ENCODE measurements at places on chromosomes 4 and X. TPM values are rescaled to one million over a fixed set of nuclear protein-coding genes. Genes with fewer than 3 reads are reported as not detected.

- DNase-seq, result no peak
Measured at GRCh38 chrX:131816551-131817136, 206.5 kb upstream of the STK26 start.

GRCh38 chrX:154592505-154592904 lies 7.6 kb downstream of the CTAG1A start:
- no peak for DNase-seq

DNA sequence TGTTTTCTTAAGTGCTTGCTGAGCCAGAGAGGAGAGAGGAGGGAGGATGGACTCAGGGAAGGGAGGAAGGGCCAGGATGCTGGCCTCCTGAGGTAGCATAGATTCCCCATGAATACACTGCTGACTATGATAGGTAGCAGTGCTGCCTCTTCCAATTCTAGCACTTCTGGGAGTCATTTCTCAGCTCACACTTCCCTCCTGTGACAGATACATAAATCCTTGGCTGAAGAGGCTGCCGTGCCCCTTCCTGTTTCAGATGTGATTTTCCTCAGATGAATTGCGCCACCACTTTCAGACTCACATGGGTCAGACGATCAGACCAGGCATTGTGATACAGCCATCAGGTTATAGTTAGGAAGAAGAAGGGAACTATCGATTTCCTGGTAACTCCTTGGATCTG lies 22.4 kb downstream of the TSC22D3 start:
- no peak for DNase-seq

- no peak for DNase-seq
Measured at GRCh38 chr4:173522951-173523395, 7.1 kb downstream of the HAND2 start.

DNA sequence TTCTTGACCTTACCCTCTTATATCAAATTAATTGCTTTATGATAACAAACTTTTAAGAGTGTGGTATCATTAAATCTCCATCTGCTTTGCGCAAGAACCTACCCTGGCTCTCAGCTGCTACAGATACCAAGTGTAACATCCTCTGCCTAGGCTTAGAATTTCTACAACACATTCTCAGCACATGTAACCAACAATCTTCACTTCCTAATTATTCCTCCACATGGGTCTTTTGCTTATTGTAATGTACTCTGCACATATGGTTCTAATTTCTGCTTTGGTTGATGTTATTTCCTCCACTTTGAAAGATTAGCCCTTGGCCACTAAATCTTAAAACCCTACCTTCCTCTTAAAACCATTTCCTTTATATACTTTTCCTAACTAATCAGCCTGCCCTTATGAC lies 242.4 kb downstream of the ARHGAP24 start:
- no peak for DNase-seq

- no peak for DNase-seq
Measured at GRCh38 chr4:653080-653821, 20.8 kb downstream of the ATP5ME start.

- DNase-seq, result no peak
Measured at GRCh38 chrX:44903830-44904530, 31.0 kb downstream of the KDM6A start.

GRCh38 chr4:29553846-29554245 lies 1166.3 kb upstream of the PCDH7 start:
- DNase-seq, result no peak

DNA sequence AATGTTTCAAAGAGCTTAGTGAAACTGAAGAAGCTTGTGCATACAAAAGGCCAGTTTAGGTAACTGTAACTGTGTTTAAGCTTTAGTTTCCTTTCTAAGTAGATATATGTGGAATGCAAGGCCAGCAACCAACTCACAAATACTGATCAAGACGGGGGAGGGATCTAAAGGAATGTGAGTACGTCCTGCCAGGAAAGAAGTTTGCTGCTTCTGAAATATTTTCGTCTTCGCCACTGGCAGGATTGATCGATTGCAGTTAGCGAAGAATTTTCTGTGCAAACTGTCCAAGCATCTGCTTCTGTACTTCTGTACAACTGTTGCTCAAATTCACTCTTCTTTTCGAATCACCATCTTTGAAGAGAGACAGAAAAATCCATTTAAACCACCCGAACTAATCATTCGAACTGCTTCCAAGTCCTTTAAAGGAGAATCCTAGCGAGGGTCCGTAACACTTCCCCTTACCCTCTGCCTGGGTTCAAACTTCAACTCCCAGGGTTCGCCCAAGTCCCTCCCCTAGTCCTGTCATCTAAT lies 373 bp upstream of the INTS6L start:
- no peak for DNase-seq

HSD17B13 gene
- not detected for total RNA-seq

CXCL3 gene
- total RNA-seq, result 1.2 TPM

CDX4 gene
- total RNA-seq, result not detected

VSIG4 gene
- total RNA-seq, result not detected

TMSB15A gene
- total RNA-seq, result 4.5 TPM
